Foreskin melanocyte (primary cell): ENCODE measurements at places on chromosomes 6 and 20.

GRCh38 chr6:3712827-3713665 lies 38.5 kb downstream of the PXDC1 start:
- DNase-seq, result no peak

DNA sequence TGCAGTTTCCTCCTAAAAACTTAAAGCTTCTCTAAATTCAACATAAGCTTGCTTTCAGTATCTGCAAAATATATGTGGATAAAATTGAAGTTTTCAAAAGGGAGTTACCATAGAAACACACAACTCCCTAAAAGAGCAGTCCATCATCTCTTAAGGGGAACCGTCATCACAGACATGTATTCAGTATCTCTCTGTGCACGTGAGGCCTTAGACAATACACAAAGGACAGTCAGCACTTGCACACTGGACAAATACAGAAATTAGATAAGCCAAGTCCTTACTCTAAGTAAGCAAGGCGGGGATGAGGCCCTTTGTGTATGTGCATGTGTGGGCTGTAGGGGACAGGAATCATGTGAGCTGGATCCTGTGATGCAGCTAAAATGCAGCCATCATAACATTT lies 136.6 kb downstream of the BACH2 start:
- peak; percentile 75 for DNase-seq

DNA sequence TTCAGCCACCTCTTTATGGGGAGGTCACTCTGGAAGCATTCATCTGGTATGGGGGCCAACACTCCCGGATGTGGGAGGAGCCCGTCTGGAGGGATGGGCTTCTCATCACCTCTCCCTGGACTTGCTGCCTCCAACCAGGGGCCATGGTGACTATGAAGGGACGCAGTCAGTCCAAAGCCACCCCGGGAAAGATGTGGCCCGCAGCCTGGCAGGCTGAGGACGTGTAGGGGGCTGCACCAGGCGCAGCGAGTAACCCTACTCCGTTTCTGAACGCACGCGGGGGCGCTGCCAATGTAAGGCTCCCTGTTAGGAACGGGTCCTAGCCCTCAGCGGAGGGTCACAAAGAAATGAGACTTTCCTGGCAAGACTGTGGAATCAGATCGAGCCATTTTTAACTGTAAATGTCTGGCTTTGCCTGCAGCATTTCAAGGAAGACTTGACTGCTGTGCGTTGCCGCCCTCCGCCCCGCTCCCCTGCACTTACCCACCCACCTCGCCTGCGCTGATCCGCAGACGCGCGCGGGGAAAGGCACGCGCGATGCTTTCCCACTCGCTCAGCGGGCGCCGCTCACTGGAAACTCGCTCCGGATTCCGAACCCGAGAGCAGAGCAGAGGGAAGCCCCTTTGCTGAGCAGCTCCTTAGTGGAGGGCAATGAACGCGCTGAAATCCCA lies 55.1 kb downstream of the IL20RA start:
- DNase-seq, result no peak

DNA sequence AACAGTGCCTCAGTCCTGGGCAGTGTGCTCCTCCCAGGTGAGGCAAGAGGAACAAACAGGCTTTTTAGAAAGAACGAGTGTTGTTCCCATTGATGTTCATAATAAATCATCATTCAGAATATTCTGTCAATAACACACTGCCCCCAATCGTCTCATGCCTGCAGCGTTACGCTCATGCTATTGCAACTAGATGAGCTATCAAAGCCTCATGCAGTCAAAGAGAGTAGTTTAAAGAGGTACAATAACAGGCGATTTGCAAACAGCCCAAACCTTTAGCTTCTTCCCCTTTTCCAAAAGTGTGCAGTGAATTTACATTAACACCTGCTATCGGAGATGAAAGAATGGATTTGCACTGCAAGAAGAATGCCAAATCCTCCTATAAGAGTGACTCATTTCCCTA lies 1164.7 kb upstream of the MAP3K7 start:
- DNase-seq, result no peak

GRCh38 chr6:20952699-20953474 lies 418.6 kb downstream of the CDKAL1 start:
- DNase-seq, result no peak

DNA sequence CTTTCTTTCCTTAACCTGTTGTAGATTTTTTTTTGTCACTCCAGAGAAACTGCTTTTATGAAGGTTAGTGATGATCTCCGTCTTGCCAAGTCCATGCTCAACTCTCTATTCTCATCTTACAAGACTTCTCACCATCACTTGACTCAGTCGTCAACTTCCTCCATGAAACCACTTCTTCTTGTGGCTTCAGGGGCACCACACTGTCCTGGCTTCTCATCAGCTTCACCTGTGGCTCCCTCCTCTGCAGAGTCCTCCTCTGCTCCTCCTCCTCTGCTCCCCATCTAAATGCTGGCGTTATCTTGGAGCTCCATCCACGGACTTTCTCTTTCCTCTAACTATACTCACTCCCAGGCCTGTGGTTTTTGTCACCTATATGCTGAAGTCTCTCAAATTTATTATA lies 187.5 kb downstream of the BACH2 start:
- no peak for DNase-seq

DNA sequence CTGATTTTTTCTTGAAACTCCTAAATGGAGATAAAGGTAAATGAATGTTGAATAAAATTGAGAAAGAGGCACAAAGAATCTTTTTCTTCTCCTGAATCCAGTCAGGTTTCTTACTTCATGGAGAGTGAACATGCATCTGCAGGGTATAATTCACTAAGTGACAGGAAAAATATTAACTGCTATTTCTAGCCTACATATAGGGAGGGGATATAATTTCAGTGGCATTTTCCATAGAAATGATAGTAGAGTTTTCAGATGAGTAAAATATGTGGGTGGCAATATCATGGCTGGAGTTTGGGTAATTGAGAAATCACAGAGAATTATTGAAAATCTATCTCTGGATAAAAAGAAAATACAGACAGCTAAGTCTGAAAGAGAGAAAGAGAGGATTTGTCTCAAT lies 1227.0 kb upstream of the GJE1 start:
- no peak for DNase-seq
